ENCODE measurements at places on chromosomes 12 and 14.

- DNase-seq = no peak
Measured at GRCh38 chr12:19963972-19964371, 404.4 kb upstream of the PDE3A start.

- no peak for DNase-seq
Measured at GRCh38 chr14:105709281-105710118, 183.1 kb downstream of the TMEM121 start.

DNA sequence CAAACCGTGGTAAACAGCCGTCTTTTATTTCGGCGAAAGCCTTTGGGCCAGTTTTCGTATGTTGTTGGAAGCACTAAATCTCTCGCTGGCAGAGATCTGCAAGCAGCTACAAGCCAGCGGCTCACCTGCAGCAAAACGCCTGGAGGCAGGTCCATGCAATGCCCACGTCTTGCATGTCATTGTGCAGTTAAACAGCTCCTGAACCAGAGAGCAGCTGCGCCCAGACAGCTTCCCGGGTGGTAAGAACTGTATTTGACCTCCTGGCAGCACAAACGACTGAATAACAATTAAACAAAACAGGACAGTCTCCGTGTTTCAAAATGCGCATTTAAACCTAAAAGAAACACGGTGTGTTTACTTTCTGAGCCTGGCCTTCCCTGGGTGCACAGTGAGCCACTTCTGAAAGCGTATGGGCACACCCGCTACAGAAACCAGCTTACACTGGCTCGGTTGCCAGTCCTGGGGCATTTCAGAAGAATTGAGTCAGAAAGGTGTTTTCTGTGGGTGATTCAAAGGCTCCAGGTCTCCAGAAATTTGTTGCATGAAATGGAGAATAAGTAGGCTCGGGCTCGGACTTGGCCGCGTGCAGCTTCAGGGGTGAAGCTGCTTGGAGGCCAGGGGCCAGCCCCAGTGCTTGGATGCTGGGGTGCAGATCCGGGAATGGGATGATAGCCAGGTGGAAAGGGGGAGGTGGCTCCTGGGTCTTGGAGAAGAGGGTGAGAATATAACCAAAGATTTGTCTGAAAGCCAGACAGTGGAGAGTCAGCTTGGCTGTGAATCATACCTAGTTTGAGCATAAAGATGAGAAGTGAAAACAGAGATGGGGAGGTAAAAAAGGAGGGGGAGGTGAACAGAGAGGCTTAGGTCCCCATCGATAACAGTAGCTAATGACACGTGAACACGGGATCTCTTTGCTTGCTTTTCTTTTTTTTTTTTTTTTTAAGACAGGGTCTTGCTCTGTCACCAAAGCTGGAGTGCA lies 24.9 kb upstream of the FZD10 start:
- DNase-seq = no peak

DNA sequence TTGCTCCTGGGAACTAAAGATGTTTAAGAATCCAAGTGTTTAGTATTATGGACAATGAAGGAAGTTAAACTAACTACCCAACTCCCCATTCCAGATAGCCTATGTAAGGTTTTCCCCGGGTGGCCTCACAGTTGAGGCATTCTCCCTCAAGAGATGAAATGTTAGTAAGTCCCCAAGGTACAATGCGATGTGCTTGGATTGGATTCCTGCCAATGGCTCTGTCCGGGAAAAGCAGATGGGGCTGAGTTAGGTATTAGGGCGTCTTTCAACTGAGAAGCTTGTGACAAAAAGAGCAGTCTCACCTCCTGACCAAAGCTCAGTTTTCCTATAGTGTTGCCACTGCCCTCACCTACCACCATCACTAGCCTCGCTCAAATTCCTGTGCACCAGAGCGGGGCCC lies 64.8 kb upstream of the E2F7 start:
- DNase-seq = no peak

DNA sequence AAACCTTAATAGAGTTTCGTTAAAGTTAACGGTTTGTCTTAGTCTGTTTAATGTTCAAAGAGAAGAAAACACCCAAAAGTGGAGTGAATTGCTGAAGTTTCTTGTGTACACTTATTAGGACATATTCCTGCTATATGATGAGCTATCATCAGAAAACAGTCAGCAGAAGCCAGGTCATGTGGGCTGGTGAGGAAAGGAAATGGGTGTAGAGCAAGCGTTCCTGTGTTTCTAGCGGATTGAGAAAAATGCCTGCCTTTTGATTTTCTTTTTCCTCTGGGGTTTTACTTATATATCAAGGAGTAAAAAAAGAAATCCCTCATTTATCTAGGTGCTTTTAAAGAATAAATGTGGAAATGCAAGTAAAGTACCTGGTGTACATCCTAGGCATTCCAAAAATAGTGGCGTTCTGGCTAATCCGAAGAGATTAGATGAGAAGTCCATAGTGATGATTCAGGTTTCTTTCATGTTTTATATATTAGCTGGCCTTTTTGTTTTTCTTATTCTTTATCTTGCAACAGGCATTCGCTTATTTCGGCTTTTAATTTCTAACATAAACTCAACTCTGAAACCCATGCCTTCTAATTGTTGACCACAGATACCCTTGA lies 50.7 kb downstream of the FLRT2 start:
- no peak for DNase-seq

DNA sequence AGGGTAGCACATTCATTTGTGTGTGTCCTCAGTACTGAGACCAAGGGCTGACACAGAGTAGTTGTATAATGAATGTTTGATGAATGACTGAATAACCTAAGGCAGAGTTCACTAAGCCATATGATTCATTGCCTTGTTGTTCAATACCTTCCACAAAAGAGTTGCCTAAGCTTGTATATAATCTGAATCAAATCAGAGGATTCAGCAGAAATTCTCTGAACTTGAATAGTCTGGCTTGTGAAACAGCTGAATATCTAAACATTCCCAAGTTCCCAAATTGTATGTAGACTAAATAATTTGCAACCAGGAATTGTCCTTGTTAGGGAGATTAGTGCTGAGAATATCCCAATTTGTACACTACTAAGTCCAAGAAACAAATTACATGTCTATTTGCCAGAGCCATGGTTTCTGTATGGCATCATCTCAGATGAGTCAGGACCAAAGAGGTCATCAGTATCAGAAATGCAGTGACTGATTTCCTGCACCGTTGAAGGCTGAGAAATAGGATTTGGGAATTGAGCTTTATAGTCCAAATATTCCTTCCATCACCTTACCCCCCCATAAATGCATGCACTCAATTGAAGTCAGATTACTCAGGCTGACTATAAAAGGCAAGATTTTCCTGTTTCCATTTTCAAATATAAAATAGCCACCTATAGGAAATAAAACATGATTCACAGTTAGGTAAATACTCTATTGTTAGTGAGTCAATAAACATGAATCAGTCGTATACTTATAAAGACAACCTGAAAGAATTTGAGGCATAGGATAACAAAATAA lies 168.7 kb downstream of the PHLDA1 start:
- no peak for DNase-seq

GRCh38 chr12:104464899-104465298 lies 8.2 kb downstream of the CHST11 start:
- DNase-seq = no peak
